Hematopoietic multipotent progenitor cell (in vitro differentiated cells): ENCODE measurements at places on chromosomes 7 and 10.
A peak's percentile ranks its signal among the peaks of the same experiment; 100 is the strongest.

GRCh38 chr7:80098795-80099194 lies 35.8 kb upstream of the GNAI1 start:
- no peak for DNase-seq

DNA sequence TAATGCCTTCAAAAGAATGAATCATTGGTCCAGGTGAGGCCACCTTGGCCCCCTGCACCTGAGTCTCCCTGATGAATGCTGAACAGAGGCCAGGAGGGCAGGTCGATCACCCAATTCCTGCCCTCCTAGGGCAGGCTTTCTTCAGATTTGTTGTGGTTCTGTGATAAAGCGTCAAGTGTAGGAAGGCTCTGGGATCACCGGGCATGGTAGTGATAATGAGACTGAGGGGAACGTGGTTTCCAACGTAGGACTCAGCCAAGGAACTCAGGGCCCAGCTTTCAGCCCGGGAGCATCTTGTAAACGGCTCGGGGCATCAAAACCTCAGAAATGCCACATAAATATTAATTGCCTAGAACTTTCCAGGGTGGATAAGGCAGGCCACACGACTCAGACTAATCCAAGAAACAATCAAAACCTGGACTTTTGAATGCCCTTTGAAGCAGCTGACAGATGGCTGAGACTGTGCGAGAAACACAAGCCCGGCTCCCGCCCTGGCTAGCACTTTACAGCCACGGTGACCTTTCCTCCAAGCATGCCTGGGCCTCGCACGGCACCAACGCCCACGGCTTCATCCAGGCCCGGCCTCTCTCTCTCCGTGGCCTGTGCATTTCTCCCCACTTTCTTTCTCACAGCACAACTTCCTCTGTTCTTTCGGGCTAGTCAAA lies 239.3 kb upstream of the GRB10 start:
- DNase-seq = no peak

- DNase-seq = no peak
Observed at GRCh38 chr10:95536017-95536416, 25.2 kb downstream of the SORBS1 start.

GRCh38 chr10:42999385-43000020 lies 77.4 kb upstream of the RET start:
- no peak for DNase-seq

DNA sequence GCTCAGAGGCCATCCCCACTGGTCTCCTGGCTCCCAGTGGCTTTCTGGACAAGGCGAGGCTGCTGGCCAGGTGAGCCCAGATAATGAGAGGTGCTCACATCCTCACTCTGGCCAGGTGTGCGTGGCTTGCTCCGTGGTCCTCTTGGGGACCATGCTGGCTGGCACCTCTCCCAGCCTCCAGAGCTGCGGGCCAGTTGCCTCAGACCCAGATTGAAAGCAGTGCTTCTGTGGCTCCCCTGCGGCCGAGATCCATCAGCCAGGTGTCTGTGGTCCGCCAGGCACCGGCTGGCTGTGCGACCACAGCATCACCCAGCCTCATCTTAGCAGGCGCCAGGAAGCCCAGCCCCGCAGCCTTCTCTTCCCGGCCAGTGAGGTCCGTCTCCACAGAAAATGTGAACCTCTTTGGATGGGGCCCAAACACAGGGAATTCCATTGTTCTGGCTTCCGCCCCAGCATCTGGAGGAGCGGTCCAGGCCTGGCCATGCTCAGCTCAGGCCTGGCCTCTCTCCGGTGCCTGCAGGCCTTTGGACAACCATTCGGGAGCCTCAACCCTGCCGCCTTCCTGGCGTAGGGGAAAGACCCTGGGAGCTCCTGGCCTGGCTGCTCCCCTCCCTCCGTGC lies 5.2 kb upstream of the TTYH3 start:
- DNase-seq = no peak

GRCh38 chr7:99102809-99103690 lies 40.9 kb downstream of the SMURF1 start:
- no peak for DNase-seq

- DNase-seq = no peak
Observed at GRCh38 chr7:24716480-24717246, 40.6 kb downstream of the GSDME start.

- DNase-seq = no peak
Observed at GRCh38 chr10:43371418-43371817, at the start of gene FXYD4. FXYD4 (plus strand) TSS chr10:43371636; CDS start chr10:43373747, 2,111 bp downstream.

GRCh38 chr7:104625956-104626355 lies 297.6 kb downstream of the LHFPL3 start:
- no peak for DNase-seq

DNA sequence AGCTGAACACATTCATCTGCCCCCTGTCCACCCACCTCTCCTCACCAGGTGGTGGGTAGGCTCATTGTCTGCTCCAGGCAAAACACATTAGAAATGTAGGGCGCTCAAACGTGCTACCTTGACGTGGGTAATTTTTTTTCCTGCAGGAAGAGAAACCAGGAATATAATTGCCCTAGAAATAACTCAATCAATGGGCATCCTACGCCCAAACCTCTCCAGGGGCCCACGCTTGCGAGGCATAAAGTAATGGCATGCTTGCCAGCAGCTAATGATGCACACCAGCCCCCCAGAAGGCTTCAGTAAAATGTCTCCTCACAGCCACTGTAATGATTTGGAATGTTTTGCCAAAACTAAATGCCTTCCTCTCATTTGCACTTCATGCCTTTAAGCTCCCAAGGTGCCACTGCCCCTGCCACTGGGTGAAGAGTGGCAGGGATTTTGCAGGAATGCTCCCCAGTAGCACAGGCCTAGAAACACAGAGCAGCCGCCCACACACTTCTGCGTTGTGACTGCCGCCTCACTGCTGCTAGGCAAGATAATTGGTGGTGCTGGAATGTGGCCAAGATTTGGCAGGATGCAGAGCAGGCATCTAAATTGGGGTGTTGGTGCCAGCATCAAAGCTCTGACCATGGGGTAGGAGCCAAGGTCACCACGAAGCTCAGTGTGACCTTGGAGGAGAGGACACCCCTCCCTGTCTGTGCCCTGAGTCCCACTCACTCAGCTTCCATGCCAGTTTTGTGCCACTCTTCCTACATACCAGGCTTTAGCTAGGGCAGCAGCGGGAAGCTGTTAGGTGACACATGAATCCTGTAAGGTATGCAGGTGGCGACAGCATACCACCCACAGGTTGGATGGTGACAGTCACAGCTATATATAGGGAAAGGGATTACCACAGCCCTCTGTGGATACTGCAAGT lies 48.7 kb upstream of the PPP1R3C start:
- DNase-seq = peak; percentile 7

- DNase-seq = no peak
Observed at GRCh38 chr10:93849593-93849992, 44.2 kb upstream of the SLC35G1 start.

GRCh38 chr7:157691586-157692459 lies 355.0 kb downstream of the DNAJB6 start:
- no peak for DNase-seq

- no peak for DNase-seq
Observed at GRCh38 chr10:112369495-112370423, 4.2 kb upstream of the ACSL5 start.

- DNase-seq = no peak
Observed at GRCh38 chr10:73965890-73966768, 31.8 kb upstream of the VCL start.

DNA sequence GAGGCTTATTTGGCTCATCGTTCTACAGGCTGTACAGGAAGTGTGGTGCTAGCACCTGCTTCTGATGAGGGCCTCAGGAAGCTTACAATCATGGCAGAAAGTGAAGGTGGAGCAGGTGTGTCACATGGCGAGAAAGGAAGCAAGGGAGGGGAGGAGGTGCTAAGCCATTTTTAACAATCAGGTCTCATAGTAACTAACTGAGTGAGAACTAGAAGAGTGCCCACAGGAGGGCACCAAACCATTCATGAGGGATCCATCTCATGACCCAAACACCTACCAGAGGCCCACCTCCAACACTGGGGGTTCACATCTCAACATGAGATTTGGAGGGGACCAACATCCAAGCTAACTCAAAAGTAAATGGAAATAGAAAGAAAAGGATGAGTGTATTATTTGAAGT lies 78.1 kb downstream of the CXCL12 start:
- peak; percentile 19 for DNase-seq

DNA sequence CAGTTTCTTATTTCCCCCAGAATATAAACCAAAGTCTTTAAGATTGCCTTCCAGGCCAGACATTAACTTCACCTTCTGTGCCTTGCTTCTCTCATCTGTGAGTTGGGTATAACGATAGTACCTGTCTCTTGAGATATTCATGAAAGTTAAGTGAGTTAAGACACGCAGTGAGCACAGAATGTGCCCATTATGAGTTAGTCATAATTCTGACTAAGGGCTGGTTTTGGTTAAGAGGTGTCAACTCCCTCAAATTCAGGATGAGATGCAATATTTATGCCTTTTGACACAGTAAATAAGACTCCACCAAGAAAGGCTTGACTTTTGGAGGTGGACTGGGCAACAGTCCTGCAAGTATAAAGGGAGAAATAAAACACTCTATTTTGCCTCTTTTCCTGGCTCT lies 528.7 kb upstream of the IGFBP3 start:
- DNase-seq = no peak

GRCh38 chr7:124692425-124692824 lies 73.2 kb downstream of the GPR37 start:
- DNase-seq = no peak

- DNase-seq = no peak
Observed at GRCh38 chr7:157058068-157058467, 47.6 kb upstream of the MNX1 start.

DNA sequence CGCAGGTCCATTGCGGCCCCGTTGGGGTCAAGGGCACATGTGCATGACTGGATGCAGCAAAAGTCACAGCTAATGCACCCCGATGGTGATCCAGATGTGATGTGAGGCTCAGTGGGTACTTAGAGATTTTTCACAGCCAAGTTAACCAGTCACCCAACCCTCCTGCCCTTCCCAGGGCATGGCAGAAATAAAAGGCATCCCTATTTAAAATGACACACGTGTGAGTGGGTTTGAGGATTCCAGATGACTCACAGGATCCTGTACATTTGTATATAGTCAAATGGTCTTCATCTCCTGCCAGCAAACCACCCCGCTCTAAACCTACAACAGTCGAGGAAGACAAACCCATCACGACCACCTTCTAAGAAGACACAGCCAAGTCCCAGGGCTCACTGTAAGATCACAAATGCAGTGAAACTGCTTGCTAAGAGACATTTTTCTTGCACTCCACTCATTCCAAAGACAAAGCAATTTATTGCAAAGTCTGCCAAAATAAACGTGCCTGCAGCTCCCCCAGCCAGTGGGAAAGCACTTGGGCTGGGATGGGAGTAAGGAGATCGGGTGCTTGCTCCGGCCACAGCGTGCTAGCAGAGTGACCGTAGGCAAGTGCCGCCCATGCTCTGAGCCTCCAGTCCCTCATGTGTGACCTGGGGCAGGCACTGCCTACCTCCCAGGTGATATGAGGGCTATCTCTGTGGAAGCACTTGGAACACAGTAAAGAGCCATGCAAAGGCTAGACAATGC lies 86.6 kb upstream of the MACROH2A2 start:
- DNase-seq = no peak

DNA sequence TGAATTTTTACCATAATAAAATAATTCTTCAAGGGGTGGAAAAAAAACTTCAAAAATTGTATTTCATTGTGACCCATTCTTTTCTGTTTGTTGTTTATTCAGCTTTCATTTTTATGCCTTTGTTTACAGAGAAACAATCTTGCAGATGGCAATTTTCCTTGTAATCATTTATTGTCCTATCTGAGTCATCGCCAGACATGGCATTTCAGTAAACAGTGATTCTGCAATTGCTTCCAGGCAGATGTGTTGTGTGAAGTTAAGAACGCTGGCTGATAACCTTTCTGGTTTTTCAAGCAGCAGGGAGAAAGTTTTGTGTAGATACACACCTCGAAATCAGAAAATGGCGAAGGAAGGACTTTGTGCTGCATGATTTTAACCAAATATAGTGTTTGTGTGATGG lies 80.7 kb upstream of the RPA3 start:
- DNase-seq = no peak

DNA sequence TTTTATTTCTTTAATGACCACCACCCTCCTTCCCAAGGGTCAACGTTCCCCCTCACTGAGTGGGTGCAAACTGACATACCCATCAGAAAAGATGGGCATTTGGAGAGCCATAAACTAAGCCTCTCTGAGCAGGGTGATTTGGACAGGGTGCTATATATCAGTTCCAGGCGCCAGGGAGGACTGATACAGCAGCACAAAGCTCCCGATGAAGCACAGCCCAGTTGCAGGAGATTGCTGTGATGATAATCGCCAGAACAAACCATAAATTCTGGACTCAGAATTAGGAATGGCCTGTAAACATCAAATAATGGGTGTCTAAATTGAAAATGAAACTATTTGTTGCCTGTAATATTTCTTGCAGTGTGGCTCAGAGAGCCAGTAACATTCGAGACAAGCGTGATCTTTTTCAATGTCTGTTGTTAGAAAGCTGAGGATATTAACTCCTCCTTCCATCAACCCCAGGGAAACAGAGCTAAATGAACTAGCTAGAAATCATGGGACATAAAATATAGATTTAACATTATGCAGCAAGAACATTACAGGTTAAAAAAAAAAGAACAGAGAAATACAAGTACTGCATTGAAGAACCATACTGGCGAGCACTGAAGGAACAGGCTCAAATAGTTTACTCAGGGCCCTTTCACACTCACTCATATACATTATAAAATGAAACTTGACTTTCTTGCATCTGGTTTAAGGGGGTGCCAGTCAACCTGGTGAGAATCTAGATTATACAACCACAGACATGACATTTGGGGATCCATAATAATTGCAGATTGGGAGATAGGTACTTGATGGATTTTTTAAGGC lies 137.5 kb upstream of the LRRTM3 start:
- no peak for DNase-seq

DNA sequence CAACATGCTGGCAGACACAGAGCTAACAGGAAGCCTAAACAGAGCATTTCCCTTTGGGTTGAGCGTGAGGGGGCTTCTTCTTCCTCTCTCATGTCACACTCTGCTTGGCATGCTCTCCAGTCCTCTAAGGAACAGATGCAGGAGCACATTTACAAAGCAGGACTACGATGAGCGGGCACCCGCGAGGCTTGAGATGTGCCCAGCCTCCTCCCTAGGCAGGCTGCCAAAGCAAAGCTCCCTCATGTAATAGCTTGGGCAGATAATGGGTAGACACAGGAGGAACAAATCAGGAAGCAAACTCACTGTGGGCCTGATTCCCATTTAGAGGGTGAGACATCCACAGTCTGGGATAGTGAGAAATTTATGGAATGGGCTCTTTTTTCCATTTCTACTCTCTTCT lies 519.1 kb downstream of the NRG3 start:
- no peak for DNase-seq

DNA sequence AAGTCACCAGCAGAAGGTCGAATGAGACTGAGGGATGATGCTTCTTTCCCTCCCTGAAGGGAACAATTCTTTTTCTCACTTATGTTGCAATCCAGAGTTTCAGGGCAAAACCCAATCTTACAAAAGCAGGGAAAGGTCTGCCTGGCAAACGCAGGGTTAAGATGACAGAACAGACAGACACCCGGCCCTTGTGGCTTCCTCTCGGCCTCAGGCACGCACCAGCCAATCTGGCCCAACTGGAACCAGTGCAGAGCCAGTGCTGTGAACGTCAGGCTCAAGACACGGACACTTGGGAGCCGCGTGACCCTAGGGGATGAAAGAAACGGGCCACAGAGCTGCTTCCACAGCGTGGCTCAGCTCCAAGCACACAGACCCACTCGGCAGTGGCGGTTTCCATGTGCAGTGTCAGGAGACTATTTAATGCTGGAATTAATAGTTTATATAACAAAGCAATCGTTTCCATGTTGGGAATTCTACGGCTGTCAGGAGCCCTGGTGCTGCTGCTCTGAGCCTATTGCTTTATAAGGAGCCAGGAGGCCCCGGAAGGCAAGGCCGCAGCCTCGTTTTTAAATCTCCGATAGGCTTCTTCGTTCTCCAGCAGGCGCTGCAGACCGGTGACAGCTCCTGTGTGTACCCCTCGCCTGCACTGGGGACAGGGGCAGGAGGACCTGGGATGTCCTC lies 198.4 kb downstream of the DIP2C start:
- DNase-seq = no peak
